ENCODE measurements at places on chromosomes 2 and 18.
A peak's percentile ranks its signal among the peaks of the same experiment; 100 is the strongest.

GRCh38 chr2:71333619-71334018, 2.0 kb downstream of the ZNF638 start:
- DNase-seq, result peak; percentile 11

- DNase-seq, result peak; percentile 49
Measured at GRCh38 chr2:199457147-199458008, at the start of gene SATB2. SATB2 (minus strand) TSS chr2:199457939; CDS start chr2:199456037, 1,902 bp downstream.

DNA sequence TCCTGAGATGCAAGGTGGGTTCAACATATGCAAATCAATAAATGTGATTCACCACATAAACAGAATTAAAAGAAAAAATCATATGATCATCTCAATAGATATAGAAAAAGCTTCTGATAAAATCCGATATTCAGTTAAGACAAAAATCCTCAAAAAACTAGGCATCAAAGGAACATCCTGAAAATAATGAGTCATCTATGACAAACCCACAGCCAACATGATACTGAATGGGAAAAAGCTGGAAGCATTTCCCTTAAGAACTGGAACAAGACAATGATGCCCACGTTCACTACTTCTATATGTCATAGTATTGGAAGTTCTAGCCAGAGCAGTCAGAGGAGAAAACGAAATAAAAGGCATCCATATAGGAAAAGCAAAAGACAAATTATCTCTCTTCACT, 80.4 kb downstream of the MYO3B start:
- no peak for DNase-seq

- no peak for DNase-seq
Measured at GRCh38 chr2:110872521-110872920, 140.1 kb downstream of the ACOXL start.

DNA sequence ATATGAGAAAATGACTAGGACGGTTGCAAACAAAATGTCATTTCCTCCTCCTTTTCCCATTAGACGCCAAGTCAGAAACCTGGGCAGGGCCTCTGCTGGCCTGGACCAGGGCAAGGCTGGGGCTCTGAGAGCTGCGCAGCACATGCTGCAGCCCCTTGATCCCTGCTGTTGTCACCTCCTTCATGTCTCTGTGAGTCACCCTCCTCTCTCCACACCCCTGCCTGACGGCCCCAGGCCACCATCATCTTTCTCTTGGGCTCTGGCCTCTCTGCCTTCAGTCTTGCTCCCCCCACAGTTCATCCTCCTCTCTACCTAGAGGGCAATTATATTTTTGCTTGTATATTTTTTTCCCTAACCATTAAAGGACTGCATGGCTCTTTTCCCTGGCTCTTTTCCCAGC, 10.0 kb downstream of the FLACC1 start:
- DNase-seq, result no peak

All from hematopoietic multipotent progenitor cell treated with erythropoietin and hydrocortisone succinate and interleukin-3 and kit ligand, for 4 days (in vitro differentiated cells).